ENCODE measurements at places on chromosomes 3 and 15. TPM values are rescaled to one million over a fixed set of nuclear protein-coding genes. Genes with fewer than 3 reads are reported as not detected.

- no peaks in the 10 kb centered on the region for H3K4me1 ChIP-seq
- H3K27me3 ChIP-seq: no peaks in the 10 kb centered on the region
- H3K4me3 ChIP-seq: no peak overlapping the region
These were observed 5.1 kb downstream of the ZDHHC23 start for GRCh38 chr3:113952921-113953320.

DNA sequence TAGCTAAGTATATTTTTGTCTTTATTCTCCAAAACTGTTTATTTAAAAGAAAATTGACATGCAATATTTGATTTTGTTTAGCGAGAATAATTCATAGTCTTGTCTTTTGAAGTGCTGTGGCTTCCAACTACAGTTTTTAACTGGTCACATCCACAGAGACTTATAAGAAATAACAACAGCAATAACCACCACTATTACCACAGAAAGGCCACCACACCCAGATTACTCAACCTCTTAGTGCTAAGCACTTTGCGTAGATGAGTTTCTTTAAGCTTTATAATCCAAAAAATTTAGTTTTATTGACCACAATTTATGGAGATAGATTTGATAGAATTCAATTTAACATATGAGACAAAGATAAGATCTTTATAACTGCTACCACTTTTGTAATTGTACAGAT is 468.4 kb upstream of the UBE2E2 start:
- no peaks in the 10 kb centered on the region for H3K27me3 ChIP-seq
- DNase-seq: no peak
- no peak overlapping the region for H3K4me3 ChIP-seq
- no peaks in the 10 kb centered on the region for H3K36me3 ChIP-seq

GRCh38 chr3:132288357-132288756 is 28.9 kb upstream of the ACP3 start:
- no peaks in the 10 kb centered on the region for H3K36me3 ChIP-seq
- DNase-seq: no peak
- H3K4me3 ChIP-seq: no peak overlapping the region
- H3K27me3 ChIP-seq: no peaks in the 10 kb centered on the region

DNA sequence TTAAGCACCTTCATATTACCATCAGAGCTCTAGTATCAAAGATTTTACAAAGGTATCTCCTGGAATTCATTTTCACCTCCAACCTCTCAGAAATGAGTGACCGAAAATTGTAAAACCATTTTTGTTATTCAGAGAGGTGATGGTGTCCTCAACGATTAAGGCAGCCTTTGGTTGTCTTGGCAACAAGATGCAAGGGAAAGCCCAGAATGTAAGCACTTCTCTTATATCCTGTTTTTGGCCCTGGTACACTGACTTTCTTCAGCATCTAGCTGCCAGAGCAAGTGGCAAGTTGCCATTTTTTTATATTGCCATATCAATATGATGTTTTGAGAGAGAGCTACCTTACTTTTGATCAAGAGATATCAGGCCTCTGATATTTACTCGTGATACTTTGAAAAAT is 384.9 kb upstream of the NECTIN3 start:
- no peaks in the 10 kb centered on the region for H3K36me3 ChIP-seq
- no peaks in the 10 kb centered on the region for H3K4me1 ChIP-seq

GRCh38 chr3:190117981-190118380 is 2.7 kb downstream of the P3H2 start:
- H3K36me3 ChIP-seq: no peaks in the 10 kb centered on the region
- no peaks in the 10 kb centered on the region for H3K4me1 ChIP-seq
- no peaks in the 10 kb centered on the region for H3K27me3 ChIP-seq
- H3K27ac ChIP-seq: no peak overlapping the region
- DNase-seq: no peak
- H3K4me3 ChIP-seq: no peak overlapping the region

CD96 gene
- polyA plus RNA-seq: 205 TPM
